ENCODE measurements at places on chromosomes 12 and 14.

GRCh38 chr12:126069549-126070165 is 1004.4 kb downstream of the AACS start:
- peak; percentile 64 for DNase-seq

- no peak for DNase-seq
Observed at GRCh38 chr14:72599579-72600470, 294.1 kb downstream of the DPF3 start.

DNA sequence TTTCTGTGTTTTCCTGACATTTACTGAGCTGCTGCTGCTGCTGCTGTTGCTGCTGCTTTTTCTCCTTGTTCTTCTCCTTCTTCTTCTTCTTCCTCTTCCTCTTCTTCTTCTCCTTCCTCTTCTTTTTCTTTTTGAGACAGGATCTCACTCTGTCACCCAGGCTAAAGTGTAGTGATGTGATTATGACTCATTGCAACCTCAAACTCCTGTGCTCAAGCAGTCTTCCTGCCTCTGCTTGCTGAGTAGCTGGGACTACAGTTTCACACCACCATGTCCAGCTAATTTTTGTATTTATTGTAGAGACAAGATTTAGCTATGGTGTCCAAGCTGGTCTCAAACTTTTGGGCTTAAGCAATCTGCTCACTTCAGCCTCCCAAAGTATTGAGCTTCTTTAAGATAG is 95.8 kb downstream of the TMTC3 start:
- DNase-seq, result peak; percentile 50

DNA sequence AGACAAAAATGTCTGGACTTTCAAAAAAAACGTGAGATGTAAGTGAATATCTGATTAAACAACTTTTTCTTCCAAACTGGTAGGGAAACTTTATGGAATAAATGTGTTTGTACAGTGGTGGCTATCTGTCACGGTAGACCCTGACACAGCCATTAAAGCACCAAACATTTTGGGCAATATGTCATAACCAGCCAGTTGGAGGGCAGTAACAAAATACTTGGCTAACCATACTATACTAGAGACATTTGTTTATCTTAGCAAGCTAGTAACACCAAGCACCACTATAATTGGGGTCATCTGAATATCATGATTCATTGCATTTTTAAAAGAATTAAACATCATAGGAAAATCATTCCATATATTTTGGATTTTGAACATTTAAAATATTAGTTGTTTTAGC is 6.0 kb upstream of the MYF6 start:
- DNase-seq, result no peak

DNA sequence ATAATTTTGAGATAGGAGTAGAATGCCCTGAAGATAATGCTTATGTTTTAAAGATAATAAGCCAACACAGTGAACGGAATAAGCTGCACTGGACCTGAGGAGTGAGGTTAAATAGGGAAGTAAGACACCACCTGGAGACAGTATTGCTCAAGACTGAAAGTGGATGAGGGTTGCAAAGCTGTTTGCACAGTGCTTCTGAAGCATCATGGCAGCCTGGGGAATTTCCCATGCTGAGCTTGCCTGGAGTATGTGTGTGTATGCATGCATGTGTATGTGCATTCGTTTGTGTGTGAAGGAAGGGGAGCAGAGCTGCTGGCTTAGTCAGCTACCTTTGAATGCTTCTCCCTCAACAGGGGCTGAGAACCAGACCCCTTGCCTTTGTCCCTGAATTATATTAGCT is 35.8 kb downstream of the BHLHE41 start:
- DNase-seq, result no peak

- no peak for DNase-seq
Observed at GRCh38 chr14:101823511-101824120, 62.1 kb downstream of the PPP2R5C start.

GRCh38 chr12:93979189-93979588 is 169.2 kb upstream of the PLXNC1 start:
- DNase-seq, result peak; percentile 15

- DNase-seq, result peak; percentile 29
Observed at GRCh38 chr14:76375484-76375883, 453 bp upstream of the ESRRB start.

- no peak for DNase-seq
Observed at GRCh38 chr12:22728987-22729386, 104.0 kb downstream of the ETNK1 start.

GRCh38 chr12:26374934-26375680 is 179.7 kb downstream of the SSPN start:
- DNase-seq, result no peak

GRCh38 chr14:102985665-102986064 is 63.2 kb downstream of the AMN start:
- DNase-seq, result no peak

DNA sequence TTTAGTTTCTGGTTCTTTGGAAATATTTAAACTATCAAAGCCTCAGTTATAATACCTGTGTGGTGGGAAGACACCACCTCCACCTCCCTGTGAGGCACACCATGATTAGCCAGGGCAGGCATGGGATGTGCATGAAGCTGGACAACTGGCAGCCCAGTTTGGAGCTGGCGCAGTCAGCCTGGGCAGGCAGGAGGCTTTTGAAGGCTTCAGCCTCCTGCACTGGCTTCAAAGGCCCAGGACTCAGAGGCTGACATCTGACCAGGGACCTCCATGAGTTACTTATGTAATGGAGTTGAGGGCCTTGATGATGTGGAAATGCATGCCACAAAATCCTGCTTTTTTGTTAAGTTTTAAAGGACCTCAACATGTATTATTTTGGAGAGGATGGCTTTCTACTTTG is 30.3 kb downstream of the C14orf132 start:
- DNase-seq, result no peak

DNA sequence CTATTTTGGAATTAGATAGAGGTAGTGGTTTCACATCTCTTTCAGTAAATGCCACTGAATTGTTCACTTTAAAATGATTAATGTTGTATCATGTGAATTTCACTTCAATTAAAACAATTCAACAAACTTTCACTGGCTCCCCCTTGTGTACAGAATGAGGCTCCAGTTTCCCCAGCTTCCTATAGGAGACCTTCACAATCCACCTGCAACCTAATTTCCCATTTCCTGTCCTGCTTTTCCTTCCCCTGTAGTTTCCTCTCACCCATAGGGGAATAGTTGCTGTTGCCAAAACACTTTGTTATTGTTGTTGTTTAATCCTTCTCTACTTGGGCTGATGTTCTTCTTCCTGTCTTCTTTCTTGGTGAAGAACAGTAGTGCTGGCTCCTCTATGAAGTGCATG is 59.8 kb downstream of the NPAS3 start:
- peak; percentile 15 for DNase-seq

DNA sequence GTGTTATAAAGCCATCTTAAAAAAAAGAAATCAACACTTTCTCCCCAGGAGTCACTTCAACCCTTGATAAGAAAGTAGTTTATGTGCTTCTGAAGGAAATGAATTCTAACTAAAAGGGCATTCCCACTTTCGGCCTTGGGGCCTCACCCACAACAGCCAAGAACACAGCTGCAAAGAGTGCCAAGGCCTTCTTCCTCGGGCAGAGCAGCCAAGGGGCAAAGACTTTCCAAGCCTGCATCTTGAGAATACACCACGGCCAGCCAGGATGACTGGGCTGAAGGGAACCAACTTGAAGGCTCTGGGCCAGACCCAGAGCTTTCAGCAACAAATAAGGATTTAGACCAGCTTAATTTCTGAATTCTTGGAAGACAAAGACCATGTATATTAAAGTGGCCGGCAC is 60.4 kb upstream of the FOXN3 start:
- DNase-seq, result no peak

DNA sequence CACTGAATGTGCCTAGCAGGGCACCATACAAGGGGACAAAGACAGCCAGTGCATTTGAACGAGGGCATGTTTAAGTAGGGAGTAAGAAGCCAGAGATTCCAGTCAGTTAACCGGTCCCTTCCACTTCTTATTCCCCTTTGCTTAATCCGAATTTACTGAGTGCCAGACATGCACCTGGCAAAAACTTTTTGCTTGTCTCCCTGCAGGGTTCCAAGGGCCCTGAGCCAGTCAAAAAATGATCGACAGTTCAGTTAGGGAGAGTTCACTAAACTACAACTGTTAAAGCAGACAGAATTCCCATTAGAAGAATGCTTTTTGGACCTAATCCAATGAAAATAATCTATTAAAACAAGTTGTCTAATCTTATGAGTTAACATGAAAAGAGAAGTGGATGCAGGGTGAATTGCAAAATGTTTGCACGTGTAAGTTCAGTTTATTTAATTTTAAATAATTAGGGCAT is 193.8 kb downstream of the TMTC2 start:
- DNase-seq, result no peak

GRCh38 chr12:27179400-27180214 is 64.5 kb upstream of the STK38L start:
- DNase-seq, result peak; percentile 94

- no peak for DNase-seq
Observed at GRCh38 chr12:56146492-56147460, 5.6 kb upstream of the MYL6B start.

- no peak for DNase-seq
Observed at GRCh38 chr14:101411779-101412178, 149.5 kb upstream of the DIO3 start.

DNA sequence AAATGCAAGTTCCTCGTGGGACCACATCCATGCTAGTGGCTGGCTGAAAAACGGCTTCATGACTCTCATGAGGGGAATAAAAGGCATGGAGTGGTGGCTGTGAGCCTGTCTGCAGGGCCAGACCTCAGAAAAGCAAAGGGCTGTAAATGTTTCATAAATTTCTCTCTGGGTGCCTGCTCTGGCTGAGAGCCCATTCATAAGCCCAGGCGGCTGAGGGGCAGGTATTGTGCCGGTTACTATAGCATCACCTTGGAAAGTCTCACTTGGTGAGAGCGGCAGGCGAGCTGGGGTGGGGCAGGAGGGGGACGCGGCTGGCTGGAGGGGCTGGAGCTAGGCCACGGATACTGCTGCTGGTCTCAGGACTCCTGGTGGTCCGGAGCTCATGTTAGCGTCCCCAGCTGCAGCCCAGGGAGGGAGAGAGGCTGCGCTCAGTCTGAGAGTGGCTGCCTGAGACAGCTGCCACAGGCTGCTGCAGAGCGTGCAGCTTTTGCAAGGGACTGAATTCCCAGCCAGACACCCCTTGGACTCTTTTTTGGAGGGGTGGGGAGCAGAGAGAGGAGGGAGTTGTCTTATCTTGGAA is at the start of gene SLC17A8:
Gene SLC17A8 (plus strand): TSS at position 431 of the 580 bp plus-strand sequence. CDS start 318 bp downstream, outside the sequence.
- DNase-seq, result no peak

DNA sequence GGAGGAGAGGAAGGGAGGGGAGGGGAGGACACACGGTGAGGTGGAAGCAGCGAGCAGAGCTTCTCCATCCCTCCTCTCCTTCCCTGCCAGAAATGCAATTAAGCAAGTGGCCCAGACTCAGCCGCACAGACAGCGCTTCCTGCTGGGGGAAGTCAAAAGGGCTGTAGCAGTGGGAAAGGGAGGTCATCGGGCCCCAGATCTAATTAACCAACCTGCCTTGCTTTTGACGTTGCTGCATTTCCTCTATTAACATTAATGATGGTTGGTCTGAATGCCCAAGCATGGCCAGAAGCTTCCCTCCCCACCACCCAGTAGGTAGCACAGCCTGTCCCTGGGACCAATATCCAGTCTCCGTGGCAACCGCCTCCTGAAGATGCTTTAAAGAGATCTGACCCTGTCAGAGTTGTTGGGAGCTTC is 4.6 kb upstream of the NGB start:
- no peak for DNase-seq

GRCh38 chr12:5051334-5051733 is 7.7 kb downstream of the KCNA5 start:
- no peak for DNase-seq

DNA sequence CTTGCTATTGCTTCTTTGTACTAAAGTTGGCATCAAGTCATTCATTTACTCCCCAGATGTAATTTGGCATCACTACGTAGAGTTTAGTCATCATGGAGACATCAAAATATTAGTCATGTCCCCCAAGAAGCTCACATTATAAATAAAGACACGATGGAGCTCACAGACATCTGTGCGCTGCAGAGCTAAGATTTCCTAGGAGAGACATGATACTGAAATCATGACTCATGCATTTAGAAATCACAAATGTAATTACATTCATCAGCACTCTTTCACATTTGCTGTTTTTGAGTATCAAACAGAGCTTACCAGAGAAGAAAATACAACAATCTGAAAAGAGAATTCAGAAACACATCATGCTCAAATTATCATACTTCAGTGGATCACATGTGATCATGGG is 169.8 kb downstream of the LRIG3 start:
- DNase-seq, result no peak

- DNase-seq, result peak; percentile 67
Observed at GRCh38 chr14:22657861-22658260, 13.7 kb upstream of the OR6J1 start.
